ENCODE measurements at places on chromosomes 5 and 9.

DNA sequence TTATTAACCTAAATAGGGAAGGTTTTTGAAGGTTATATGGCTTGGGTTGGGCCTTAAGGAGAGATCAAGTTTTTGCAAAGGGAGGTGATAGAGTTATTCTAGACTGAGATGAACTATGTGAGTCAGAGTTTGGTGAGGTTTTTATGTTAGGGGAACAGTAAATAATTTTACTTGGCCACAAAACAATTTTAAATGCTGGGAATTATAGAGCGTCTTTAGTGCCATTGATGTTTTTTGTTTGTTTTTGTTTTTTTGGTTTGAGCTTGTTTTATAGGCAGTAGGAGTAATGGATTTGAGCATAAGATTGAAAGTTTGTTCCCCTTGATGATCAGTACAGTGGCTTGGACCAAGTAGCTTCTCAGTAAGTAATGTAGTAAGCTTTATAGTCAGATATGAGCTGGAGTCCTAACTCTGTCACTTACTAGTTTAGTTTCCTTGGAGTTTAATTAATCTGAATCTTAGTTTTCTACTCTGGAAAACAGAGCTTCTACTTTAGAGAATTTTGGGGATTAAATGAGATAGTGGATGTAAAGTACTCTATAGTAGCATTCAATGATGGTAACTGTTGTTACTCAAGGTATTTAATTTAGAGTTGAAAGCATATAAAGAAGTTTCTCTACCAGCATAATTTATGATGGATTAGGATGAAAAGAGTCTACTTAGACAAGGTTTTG lies 2.9 kb downstream of the NAA35 start:
- DNase-seq = no peak

DNA sequence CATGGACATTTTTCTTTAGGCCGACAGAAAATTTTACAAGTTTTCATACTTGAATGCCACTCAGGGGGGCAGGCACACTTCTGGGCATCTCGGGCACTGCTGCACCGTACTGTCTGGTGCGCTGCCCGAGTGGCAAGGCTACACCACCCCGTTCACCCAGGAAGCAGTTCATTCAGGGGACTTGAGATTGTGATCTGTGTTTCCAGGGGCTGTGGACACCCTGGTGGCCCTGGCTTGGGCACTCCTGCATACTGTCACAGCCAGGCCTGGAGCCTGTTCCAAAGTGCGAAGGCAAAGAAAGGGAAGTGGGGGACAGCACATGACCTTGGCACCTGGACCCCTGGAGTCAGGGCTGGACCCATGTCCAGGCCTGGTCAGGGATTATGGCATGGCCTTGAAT lies 197.6 kb downstream of the PAX5 start:
- no peak for DNase-seq

DNA sequence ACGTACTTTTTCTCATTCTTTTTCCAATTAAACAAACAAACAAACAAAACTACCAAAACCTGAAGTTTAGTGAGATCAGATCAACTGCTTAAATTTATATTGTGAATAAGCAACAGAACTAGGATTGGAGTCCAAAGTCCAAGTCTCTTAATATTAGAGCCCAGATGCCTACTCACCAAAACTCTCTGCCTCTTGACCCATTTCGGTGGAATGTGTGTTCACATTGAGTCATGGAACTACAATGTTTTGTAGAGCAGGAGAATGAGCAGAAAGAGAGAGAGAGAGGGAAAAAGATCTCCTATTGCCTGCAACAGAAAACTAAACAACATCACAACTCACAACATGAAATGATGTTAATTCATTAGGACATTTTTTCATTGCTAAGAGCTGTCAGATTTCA lies 751.1 kb downstream of the TLR4 start:
- DNase-seq = no peak

DNA sequence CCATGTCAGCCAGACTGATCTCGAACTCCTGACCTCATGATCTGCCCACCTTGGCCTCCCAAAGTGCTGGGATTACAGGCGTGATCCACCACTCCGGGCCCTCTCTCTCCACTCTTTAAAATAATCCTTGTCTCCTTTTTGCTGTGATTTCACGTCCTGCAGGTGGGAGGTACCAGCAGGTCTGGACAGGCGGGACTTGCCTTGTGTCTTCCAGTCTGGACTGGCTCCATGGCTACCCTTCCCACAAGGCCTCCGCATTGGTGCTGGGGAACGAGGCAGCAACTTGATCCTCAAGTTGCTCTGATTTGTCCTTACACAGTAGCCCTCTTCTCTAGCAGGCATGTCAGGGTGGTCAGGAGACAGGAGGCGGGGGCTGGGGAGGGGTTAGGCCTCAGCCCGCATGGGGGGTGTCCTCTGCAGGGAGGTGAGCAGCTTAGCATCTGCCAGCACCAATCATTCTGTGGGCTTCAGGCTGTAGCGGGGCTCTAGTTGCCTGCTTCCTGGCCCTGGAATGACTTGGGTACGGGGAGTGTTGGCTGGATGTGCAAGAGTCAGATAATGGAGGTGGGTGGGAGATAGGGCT lies 54.3 kb downstream of the TENT4A start:
- DNase-seq = no peak

- DNase-seq = no peak
These were observed 1045.0 kb upstream of the DMAC1 start for GRCh38 chr9:8844549-8844948.

GRCh38 chr9:112809351-112809848 lies 58.8 kb downstream of the SNX30 start:
- DNase-seq = no peak

DNA sequence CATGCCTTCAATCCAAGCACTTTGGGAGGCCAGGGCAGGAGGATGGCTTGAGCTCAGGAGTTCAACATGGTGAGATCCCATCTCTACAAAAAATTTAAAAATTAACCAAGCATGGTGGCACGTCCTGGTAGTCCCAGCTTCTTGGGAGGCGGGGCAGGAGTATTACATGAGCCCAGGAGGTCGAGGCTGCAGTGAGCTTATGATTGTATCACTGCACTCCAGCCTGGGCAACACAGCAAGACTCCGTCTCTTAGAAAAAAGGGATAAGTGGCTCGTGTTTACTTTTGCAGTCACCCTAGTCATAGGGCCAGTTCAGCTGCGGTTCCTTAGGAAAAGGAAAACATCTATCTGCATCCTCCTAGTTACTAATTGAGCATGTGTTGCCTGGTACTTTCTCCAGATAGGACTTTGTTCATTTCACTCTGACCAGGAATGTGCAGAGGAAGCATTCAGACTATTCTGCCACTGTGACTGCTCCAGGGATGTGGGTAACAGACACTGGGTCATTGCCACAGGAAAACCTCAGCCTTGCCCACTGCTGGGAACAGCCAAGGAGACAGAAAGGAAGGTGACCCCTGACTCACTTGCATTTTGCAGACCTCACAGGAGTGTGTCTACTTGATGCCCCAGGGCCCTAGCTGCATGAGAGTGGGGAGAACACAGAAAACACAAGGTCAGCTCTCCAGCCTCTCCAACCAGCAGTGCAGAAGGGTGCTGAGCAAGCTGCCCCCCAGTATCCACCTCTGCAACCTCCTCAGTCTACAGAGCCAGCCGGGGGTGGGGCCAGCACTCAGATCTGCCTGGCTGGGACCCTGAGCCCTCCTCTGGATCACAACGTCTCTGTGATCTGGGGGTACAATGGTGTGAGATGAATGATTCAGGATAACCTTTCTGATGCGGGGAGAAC lies 33.9 kb upstream of the ALDH1B1 start:
- no peak for DNase-seq

GRCh38 chr9:94806307-94806893 lies 79.9 kb downstream of the AOPEP start:
- DNase-seq = no peak

GRCh38 chr5:179152941-179153340 lies 92.8 kb downstream of the ZNF354C start:
- no peak for DNase-seq

DNA sequence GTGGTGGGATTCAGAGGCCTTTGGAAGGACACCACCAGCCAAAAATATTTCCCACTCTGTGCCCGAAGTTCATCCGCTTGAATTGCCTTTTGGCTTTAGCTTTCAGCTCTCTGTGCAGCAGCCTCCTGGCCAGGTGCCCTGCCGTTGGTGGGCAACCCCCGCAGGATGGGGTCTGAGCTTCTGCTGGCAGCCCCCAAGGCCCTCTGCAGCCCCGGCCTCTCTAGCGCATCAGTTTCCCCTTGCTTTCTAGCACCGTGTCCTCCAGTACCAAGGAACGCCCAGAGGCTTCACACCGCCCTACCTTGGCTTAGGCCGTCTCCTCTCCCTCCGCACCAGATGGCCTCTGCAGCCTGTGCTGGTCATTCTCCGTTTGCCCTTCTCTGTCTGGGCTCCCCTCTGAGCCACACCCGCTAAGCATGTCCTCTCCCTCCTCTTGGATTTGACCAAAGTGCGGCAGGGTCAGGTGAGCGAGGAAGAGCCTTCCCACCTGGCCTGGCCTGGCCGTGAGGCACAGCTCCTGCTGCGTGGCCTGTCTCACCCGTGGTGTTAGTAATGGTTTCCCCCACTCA lies 4.2 kb upstream of the TSC1 start:
- no peak for DNase-seq

GRCh38 chr5:134209477-134210245 lies 16.2 kb downstream of the PPP2CA start:
- DNase-seq = no peak

DNA sequence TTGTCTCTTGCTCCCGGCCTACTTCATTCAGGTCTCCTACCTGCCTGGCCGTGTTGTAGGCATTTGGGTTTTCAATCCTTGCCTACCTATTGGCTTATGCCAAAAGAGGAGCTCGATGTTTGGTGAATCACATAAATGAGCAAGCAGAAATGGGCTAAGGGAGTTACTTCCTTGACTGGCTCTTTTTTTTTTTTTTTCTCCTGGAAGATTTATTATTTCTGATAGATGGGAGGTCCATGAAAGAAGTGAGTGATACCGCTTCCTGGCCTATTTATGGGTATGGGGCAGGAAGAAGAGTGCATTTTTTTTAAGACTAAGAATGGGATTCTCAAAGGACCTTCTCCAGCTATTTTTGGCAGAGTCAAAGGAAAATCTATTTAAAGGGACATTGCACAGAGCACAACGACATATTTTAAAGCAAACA lies 294.1 kb downstream of the ARHGAP26 start:
- no peak for DNase-seq

- no peak for DNase-seq
These were observed 3.5 kb downstream of the GBA2 start for GRCh38 chr9:35745569-35745968.

GRCh38 chr9:14406463-14406862 lies 92.5 kb upstream of the NFIB start:
- no peak for DNase-seq

- no peak for DNase-seq
These were observed 5.8 kb upstream of the ALDH1A1 start for GRCh38 chr9:72958485-72959281.

DNA sequence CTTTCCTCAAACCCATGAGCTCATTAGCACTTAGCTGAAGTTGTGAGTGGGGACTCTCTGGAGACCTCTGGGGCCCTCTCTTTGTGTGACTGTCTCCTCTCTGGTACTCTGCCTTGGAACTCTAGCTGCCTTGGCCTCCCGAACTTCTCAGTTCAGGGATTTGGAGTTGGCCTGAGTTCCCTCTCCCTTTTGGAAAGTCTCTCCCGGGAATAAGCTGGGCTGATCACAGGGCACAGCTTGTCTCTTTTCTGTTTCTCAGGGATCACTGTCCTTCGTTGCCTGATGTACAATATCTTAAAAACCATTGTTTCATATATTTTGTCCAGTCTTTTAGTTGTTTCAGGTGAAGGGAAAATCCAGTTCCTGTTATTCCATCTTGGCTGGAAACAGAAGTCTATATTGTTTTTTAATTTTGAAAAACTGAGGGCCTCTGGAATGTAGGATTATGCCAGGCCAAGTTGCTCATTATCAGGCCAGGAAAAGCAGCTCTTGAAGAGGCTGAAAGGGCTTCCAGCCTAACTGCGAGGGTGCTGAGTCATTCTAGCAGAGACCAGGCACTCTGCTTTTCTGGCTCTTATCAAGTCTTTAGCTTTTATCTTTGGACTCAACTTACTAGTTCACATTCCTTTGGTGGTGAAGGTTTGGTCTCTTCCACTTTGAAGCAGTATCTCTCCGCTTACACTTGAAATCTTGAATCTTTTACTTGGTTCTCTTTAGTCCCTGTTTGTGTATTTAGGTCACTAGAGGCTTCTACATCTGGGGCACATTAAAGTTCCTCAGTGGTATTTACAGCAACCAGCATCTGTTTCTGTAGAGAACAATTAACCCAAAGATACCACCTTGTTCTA lies 8.4 kb upstream of the RGS3 start:
- peak; percentile 12 for DNase-seq

GRCh38 chr5:14718778-14719177 lies 54.3 kb downstream of the OTULIN start:
- DNase-seq = no peak

DNA sequence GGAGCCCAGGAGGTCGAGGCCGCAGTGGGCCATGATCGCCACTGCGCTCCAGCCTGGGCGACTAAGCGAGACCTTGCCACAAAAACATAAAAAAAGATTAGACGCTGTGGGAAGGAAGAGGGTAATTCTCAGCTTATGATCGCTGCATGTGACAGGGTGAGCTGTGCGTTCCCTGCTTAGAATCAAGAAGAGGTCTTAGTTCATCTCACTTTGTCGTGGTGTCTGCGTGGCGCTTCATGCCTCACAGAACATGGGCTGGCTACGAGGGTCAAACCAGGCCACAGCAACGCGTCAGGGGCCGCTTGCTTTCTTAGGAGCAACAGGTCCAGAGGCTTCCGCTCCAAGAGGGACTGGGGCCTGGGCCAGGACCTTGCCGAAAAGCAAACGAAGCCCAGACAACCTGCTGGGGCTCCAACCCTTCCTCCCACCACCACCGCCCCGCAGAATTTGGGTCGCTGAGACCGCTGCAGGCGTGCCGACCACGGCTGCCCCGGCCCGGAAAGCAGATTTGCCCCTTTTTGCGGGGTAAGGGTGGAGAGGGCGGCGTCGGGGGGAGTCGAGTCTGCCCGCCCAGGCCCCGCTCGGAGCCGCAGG lies 10.0 kb upstream of the GRIN1 start:
- no peak for DNase-seq

DNA sequence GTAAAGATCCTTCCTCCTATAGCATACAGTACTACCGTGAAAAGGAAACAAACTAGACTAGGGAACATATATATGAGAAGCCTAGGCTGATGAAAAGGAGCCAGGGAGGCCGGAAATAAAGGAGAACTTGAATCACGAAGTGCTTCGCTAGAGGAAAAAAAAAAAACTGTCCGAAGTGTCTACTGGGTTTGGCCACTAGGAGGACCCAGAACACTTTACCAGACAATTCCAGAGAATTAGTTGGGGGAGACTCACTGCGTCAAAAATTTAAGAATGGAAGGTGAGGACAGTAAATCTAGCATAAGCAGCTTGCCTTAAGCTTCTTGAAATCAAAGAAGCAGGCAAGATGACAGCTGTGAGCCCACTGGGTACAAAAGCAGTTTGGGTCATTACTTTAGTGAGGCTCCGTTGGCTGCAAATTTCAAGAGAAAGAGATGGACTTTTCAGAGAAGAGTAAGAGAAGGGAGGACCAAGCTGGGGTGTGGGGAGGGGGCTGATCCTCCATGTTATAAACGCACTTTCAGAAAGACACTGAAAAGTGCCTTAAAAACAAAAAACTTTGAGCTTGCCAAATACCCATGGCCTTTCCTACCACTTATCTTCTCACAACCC lies 47.4 kb downstream of the P4HA2 start:
- peak; percentile 62 for DNase-seq

Measured in HEK293T (cell line).